ENCODE measurements at places on chromosomes 1 and 21. TPM values are rescaled to one million over a fixed set of nuclear protein-coding genes. Genes with fewer than 3 reads are reported as not detected.

DNA sequence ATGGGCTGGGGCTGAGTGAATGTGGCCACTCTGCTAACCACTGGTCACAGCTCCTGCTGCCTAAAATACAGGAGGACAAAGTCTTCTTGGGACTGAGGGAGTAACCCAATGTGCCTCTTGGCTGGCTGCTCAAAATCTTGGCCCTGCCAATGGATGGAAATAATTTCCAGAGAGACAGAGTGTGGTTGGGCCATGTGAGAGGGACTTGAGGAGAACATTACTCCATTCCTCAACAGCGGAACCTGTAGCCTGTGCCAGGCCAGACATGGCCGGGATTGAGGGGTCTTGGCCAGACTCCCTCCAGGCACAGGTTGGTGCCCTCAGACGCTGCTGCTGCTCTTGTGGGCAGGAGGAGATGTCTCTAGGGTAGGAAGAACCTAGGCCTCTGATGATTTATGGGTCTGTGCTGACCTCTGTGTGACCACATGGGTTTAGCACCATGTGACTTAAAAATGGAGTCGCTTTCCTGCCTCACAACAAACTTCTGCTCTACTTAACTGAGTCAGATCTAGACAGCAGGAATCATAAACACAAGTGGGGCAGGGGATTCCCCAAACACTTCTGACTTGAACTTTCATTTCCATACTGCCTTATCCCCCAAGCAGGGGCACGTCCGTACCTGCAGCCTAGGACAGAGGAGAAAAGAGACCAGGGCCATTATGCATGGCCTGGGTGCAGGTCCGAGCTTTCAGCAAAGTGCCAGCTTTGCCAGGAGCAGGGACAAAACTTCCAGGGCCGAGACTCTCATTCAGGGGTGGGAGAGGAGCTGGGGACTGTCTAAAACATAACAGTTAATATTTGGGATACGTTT, 79.2 kb downstream of the CD34 start:
- no peak for DNase-seq

Gene ELF3
- polyA plus RNA-seq: 43.8 TPM

GRCh38 chr1:209802117-209802779, 3.7 kb downstream of the IRF6 start:
- no peak for DNase-seq

GRCh38 chr1:244436336-244437085, 15.2 kb downstream of the ADSS2 start:
- DNase-seq: no peak

- DNase-seq: no peak
These were observed 1.9 kb downstream of the VANGL1 start for GRCh38 chr1:115643666-115644065.

All from left renal cortex interstitium (tissue), 4 donors.